ENCODE measurements at places on chromosomes 2 and 18. TPM values are rescaled to one million over a fixed set of nuclear protein-coding genes. Genes with fewer than 3 reads are reported as not detected.
A peak's percentile ranks its signal among the peaks of the same experiment; 100 is the strongest.

GRCh38 chr2:77578354-77578753 lies 56.2 kb upstream of the LRRTM4 start:
- DNase-seq, result no peak

DNA sequence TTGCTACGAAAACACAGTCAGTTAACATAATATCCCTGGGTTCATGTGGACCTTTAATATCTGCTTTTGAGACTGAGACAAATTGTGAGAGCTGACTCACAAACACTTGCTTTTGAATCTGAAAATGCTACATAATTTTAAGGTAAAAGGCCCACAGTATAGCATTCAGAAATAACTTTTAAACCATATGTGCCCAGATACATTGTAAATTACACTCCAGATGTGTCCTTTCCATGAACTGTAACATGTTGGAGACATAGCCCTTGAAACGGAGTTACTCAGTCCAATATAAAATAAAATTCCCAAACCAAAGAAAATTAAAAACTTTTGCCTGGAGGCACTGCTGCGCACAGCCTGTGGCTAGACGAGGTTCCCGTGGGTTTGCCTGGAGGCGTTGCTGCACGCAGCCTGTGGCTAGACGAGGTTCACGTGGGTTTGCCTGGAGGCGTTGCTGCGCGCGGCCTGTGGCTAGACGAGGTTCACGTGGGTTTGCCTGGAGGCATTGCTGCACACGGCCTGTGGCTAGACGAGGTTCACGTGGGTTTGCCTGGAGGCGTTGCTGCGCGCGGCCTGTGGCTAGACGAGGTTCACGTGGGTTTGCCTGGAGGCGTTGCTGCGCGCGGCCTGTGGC lies 131.9 kb upstream of the ALKAL2 start:
- DNase-seq, result peak; percentile 29

Gene DYNAP
- 0.09 TPM for polyA plus RNA-seq

DNA sequence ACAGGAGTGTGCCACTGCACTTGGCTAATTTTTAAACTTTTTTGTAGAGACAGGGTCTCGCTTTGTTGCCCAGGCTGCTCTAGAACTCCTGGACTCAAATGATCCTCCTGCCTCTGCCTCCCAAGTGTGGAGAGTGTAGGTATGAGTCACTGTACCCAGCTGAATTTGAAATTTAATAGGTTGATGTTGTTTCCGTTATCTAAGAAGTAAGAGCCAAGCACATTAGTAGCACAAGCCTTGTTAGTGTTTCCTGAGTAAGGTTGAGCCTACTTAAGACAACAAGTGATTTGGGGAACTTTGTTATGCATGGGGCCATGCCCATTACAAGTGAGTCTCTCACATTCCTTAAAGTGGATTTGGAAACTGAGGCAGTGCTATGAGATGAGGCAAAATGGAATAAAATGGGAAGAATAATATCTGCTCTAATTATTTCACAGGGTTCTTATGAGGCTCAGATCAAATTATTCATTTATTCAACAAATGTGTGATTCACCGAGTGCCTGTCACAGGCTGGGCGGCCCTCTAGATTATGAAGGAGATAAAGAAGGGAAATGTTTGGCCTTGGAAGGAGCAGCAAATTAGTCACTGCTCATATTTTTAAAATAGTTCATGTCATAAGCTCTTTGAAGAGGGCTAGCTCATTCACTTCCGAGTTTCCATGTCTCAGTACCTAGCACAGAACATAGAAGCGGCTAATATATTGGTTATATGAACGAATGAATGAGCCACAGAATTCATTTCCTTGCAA lies 217.2 kb downstream of the LDLRAD4 start:
- DNase-seq, result no peak

Gene GALNT3
- polyA plus RNA-seq, result 0.35 TPM

- no peak for DNase-seq
Observed at GRCh38 chr2:74700643-74701372, 46.8 kb downstream of the SEMA4F start.

Gene CRYGD
- not detected for polyA plus RNA-seq

DNA sequence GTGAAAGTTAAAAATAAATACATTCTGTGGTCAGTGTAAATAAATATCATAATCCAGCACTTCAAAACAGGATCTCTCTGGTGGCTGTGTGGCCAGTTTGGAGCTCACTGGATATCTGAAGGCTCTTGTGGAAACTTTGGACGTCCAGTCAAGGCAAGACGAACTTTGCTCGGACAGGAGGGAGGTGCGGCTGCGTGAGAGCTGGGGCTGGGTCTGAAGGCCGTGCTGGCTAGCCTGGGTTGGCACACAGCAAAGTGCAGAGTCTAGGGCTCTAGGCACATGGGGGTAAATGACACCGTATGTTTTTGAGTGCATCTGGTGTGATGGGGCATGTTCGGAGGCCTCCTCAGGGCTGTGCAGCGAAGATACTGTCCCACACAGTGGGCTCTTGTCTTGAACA lies 78.9 kb upstream of the TXNDC2 start:
- DNase-seq, result no peak

GRCh38 chr2:102130647-102130991 lies 11.9 kb upstream of the IL1R1 start:
- DNase-seq, result no peak

GRCh38 chr2:218875692-218876246 lies 4.9 kb upstream of the WNT10A start:
- no peak for DNase-seq

Gene HOXD11
- 3.2 TPM for polyA plus RNA-seq

Gene ALKAL2
- 0.57 TPM for polyA plus RNA-seq

DNA sequence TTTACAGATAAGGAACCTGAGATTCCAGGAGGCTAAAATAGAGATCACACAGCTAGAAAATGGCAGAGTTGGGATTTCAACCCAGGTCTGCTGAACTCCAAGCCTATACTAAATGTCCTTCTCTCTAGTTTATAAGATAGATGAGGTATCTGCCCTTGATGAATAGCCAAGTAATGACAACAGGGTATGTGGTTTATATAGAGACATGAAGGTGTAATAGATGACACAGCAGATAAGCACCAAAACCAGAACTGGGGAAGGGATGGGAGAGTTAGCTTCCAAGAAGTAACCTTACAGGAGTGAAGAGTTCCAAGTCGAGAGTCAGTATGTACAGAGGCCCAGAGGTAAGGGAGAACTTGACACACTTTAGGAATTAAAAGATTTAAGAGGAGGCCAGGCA lies 104.7 kb upstream of the UBXN4 start:
- no peak for DNase-seq

- DNase-seq, result no peak
Observed at GRCh38 chr2:157160111-157160510, 97.4 kb upstream of the GALNT5 start.

GRCh38 chr2:69436596-69436937 lies 668 bp downstream of the NFU1 start:
- DNase-seq, result no peak

Gene NTSR2
- not detected for polyA plus RNA-seq

GRCh38 chr2:12970861-12971260 lies 254.1 kb downstream of the TRIB2 start:
- DNase-seq, result no peak

DNA sequence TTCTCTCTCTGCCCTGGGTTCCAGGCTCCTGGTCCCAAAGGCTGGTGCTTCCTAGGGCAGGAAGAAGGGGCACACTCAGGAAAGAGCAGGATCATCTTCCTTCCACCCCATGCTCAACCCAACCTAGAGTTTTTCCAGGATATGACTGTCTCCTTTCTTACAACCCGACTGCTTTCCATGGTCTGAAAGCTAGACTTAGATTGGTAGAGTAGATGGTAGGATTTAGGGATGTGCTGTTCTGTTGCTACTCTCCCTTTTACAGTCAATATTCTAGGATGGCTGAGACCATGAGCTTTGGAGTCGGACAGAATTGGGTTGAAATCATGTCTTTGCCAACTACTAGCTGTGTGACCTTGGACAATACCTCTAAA lies 45.9 kb upstream of the IGFBP5 start:
- DNase-seq, result no peak

Gene SP140
- 0.43 TPM for polyA plus RNA-seq

GRCh38 chr2:223947711-223948205 lies 2.6 kb upstream of the WDFY1 start:
- DNase-seq, result no peak

Gene GPR17
- polyA plus RNA-seq, result not detected

Gene SLC35F6
- polyA plus RNA-seq, result 9.2 TPM

Gene AFG3L2
- polyA plus RNA-seq, result 48.9 TPM

Gene MALT1
- 19.1 TPM for polyA plus RNA-seq

DNA sequence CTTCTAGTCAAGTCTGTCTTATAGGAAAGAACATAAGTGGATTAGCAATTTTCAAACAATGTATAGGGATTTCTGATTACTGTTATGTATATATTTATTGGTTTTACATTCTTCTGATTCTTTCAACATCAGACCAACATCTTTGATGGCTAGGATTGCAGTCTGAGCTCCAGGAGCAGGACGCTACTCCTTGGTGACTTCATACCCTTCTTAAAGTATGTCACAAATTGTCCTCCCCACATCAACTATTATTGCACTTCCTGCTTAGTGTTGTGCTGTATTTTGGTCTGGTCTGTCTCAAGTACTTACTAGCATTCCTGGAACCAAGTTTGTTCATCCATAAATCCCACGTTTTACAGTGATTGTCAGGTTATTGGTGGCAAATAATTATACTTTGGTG lies 49.0 kb downstream of the MAP2 start:
- DNase-seq, result no peak

- DNase-seq, result no peak
Observed at GRCh38 chr2:11798701-11799435, 52.4 kb downstream of the LPIN1 start.

DNA sequence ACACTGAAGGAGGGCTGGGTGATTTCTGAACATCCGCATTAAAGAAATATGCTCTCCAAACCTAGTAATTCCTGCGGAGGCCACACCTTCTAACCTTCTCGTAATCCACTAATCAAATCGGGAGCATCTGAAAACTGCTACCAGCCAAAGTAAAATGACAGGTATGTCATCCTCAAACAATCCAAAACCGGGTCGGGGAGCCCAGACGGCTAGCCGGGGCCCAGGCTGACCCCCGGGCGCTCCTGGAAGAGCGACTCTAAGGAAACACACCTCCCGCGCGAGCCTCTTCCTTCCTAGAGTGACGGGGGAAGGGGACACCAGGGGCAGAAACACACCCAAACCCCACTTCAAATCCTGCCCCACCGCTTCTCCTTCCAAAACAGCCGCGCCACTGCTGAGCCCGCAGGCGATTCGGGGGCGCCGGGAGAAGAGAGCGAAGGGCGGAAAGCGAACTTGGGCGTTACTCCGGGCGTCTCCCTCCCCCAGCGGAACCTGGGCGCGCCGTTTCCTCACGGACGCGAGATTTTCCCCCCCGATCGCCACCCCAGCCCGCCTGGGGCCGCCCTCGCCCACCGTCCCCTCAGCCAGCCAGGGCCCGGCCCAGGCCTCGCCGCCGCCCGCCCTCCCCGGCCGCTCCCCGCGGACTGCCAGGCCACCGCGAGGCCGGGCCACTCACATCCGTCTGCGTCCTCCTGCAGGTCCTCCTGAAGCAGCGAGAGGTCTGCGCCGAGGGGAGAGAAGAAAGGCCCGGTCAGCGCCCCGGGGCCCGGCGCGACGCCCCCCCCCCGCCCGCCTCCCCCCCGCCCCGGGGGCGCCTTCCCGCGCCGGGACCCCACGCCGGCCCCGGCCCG lies 584 bp downstream of the PPP4R1 start:
- peak; percentile 54 for DNase-seq

Gene SMCHD1
- polyA plus RNA-seq, result 41.2 TPM

Gene SLC9A4
- polyA plus RNA-seq, result not detected

Gene PARD3B
- polyA plus RNA-seq, result not detected

GRCh38 chr18:49174478-49174877 lies 223.7 kb upstream of the SMAD7 start:
- no peak for DNase-seq

Gene TANC1
- polyA plus RNA-seq, result 17.3 TPM

Gene KATNAL2
- not detected for polyA plus RNA-seq

GRCh38 chr2:83674050-83674449 lies 785.0 kb downstream of the SUCLG1 start:
- DNase-seq, result no peak

- no peak for DNase-seq
Observed at GRCh38 chr18:78878335-78878734, 101.3 kb upstream of the SALL3 start.

GRCh38 chr2:241770185-241770935 lies 6.3 kb upstream of the GAL3ST2 start:
- no peak for DNase-seq

GRCh38 chr2:37282746-37283145 lies 41.9 kb downstream of the PRKD3 start:
- DNase-seq, result no peak

Gene SERPINB5
- polyA plus RNA-seq, result not detected

Gene PIK3C3
- polyA plus RNA-seq, result 44.5 TPM

Measured in muscle of arm (tissue), 14 donors.